ENCODE measurements at places on chromosomes 5 and 9.

- DNase-seq: no peak
These were observed 165.3 kb downstream of the MAN2A1 start for GRCh38 chr5:109855056-109855455.

DNA sequence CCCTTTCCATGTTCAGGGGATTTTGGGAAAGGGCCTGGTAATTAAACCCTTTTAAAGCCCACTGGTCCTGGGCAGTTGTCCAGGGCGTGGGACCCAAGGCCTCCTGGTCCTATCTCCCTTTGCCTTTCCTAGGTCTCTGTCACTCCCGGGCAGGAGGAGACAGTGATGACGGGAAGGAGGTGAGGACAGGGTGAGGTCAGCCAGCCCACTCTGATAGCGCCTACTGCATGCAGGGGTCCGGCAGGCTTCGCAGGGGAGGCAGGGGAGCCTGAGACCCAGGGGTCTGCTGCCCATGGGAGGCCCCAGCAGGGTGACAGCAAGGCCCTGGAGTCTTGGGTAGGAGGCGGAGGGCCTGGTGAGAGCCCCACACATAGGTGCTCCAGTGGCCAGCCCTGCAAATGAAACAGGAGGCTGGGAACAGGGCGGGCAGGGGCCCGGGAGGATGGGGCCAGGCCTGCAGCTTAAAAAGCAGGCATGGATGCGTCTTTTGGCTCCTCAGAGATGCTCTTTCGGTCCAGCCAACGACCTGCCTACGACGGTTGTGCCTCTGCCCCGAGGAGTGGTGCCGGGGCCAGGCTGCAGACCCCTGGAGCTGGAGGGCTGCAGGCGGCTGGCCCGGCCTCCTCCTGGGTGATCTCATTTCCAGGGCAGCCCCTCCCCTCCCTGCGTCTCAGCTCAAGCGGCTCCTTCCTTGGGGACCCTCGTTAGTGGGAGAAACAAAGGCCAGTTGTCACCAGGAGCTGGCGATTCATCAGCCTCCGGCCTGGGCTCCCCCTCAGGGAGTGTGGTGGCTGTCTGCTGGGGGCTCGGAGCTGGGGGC lies 6.7 kb upstream of the RXRA start:
- no peak for DNase-seq

- no peak for DNase-seq
These were observed 1171.2 kb downstream of the CDH12 start for GRCh38 chr5:21681911-21682310.

- DNase-seq: peak; percentile 76
These were observed 77.0 kb downstream of the ZCCHC7 start for GRCh38 chr9:37197158-37198038.

- DNase-seq: no peak
These were observed 410.0 kb upstream of the CD180 start for GRCh38 chr5:67606586-67606947.

GRCh38 chr9:92661127-92661526 lies 8.8 kb downstream of the IPPK start:
- DNase-seq: no peak

- no peak for DNase-seq
These were observed 146.9 kb upstream of the IER5L start for GRCh38 chr9:129324808-129325502.

- no peak for DNase-seq
These were observed 273.2 kb upstream of the MPDZ start for GRCh38 chr9:13552606-13553215.

DNA sequence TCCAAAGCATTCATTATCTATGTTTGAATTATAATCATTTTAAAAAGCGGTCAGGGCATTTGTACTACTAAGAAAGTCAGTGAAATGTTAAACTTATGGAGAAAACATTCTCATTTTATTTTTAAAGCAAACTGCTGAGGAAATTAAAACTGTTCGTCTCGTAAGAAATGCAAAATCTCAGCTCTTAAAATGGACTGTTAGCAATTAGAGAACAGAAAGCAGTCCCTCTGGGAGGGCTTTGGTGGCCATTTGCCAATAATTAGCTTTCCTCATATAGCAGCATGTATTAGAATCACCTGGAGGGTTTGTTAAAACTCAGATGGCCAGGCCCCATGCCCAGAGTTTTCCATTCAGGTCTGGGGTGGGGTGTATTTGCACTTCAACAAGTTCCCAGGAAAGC lies 120.7 kb upstream of the RASEF start:
- DNase-seq: peak; percentile 46

GRCh38 chr5:163563880-163564279 lies 58.5 kb downstream of the MAT2B start:
- DNase-seq: no peak

GRCh38 chr5:1103093-1103492 lies 8.8 kb downstream of the SLC12A7 start:
- peak; percentile 54 for DNase-seq

DNA sequence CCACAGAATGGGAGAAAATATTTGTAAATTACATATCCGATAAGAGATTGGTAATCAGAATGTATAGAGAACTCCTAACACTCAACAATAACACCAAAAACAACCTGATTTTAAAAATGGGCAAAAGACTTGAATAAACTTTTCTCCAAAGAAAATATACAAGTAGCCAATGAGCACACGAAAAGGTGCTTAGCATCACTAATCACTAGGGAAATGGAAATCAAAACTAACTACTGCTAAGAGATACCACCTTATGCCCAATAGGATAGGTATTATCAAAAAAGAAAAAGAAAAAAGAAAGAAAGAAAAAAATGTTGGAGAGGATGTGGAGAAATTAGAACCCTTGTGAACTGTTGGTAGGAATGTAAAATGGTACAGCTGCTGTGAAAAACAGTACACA lies 212.1 kb downstream of the TLR4 start:
- no peak for DNase-seq

GRCh38 chr5:127094161-127094814 lies 21.0 kb upstream of the C5orf63 start:
- no peak for DNase-seq

- peak; percentile 50 for DNase-seq
These were observed 58.8 kb downstream of the MTRR start for GRCh38 chr5:7927466-7928375.
